Endothelial cell (in vitro differentiated cells): ENCODE measurements at places on chromosomes 11 and 22. TPM values are rescaled to one million over a fixed set of nuclear protein-coding genes. Genes with fewer than 3 reads are reported as not detected.
A peak's percentile ranks its signal among the peaks of the same experiment; 100 is the strongest.

IFITM10 gene
- 0.64 TPM for total RNA-seq

NXPE1 gene
- not detected for total RNA-seq

- peaks cover 4% of the 10 kb centered on the region for H3K36me3 ChIP-seq
- H3K27me3 ChIP-seq: peaks cover 14% of the 10 kb centered on the region
- peaks cover 22% of the 10 kb centered on the region for H3K4me1 ChIP-seq
- no peak overlapping the region for H3K27ac ChIP-seq
Measured at GRCh38 chr11:66728038-66728692, 851 bp downstream of the SPTBN2 start.

DNA sequence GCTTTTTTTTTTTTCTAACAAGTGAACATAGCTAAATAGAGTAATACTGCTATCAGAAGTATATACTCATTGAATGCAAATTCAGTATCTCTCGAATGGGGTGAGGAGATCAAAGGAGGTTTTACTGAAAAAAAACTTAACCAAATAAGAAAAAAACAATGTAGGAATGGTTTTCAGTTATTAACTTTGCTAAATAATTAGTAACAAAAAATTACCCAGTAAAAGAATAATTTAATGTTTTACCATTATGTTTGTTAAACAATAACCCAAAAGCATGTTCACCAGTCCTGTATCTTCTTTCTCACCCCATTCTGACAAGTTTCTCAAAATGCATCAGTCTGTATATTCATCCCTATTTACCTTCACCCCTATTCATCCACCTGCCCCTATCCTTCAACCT is 22.6 kb upstream of the CTSC start:
- peaks cover 3% of the 10 kb centered on the region for H3K4me1 ChIP-seq
- DNase-seq: no peak
- H3K36me3 ChIP-seq: no peaks in the 10 kb centered on the region
- no peak overlapping the region for H3K4me3 ChIP-seq
- H3K27me3 ChIP-seq: no peaks in the 10 kb centered on the region

DNA sequence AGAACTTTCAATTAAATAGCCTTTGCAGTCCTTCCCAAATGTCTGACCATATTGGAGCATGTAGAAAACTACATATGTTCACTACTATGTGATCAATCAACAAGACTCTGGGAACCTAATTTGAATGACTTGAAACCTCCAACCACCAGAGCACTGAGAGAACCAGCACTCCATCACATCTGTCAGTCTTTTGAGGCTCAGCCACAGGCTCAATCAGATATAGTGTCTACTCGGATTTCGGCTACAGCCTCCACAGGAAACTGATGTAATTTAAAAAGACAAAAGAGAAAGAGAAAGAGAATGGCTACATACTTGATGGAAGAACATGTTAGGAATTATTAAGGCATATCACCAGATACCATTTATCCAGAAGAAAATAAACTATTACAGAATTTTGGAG is 859.0 kb downstream of the FAM181B start:
- H3K36me3 ChIP-seq: no peaks in the 10 kb centered on the region
- no peak overlapping the region for H3K27ac ChIP-seq
- no peak overlapping the region for H3K4me3 ChIP-seq
- no peak for DNase-seq

DNA sequence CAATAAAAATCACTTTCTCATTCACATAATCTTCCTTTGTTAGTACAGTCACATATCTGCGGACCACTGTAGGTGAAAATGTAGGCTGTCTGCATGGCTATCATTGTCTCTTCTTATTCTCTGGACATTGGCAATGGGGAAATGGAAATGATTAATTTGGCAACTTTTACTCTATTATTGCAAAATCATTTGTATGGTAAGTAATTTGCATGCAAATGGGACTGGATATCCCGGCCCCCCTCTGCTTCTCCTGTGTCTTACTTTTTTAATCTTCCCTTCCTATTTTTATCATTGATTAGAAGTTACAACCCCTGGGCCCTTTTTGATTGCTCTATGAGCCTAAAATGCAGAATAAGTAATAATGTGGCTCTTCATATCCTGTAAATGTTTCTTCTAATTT is 6.0 kb downstream of the GRK3 start:
- H3K27me3 ChIP-seq: peaks cover 2% of the 10 kb centered on the region
- no peak overlapping the region for H3K27ac ChIP-seq
- no peak for DNase-seq

- H3K36me3 ChIP-seq: no peaks in the 10 kb centered on the region
- no peak for DNase-seq
- peaks cover 15% of the 10 kb centered on the region for H3K4me1 ChIP-seq
- H3K4me3 ChIP-seq: no peak overlapping the region
- H3K27ac ChIP-seq: no peak overlapping the region
Measured at GRCh38 chr22:26561756-26562417, 28.0 kb downstream of the TPST2 start.

DNA sequence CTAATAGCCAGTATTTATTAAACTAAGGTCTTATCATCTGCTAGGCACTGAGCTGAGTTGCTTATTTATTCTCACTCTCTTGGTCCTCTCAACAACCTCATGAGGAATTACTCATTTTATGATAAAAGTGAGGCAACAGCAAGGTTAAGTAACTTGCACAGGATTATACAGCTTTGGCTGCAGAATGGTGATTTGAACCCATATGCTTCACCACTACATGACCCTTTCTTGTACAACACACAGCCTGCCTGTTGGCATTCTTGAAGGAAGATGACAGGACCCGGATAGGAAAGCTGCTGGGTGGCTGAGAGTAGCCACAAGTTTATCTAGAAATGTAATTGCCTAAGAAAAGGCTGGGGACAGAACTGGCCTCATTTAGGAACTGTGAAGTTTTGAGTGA is 5.3 kb upstream of the PARVA start:
- DNase-seq: no peak
- no peaks in the 10 kb centered on the region for H3K36me3 ChIP-seq
- no peak overlapping the region for H3K27ac ChIP-seq
- H3K4me1 ChIP-seq: peaks cover 8% of the 10 kb centered on the region
- H3K27me3 ChIP-seq: peaks cover 5% of the 10 kb centered on the region

GRCh38 chr11:14907411-14908213 is 15.6 kb upstream of the CYP2R1 start:
- H3K4me3 ChIP-seq: no peak overlapping the region
- peak; percentile 85 for DNase-seq

DNA sequence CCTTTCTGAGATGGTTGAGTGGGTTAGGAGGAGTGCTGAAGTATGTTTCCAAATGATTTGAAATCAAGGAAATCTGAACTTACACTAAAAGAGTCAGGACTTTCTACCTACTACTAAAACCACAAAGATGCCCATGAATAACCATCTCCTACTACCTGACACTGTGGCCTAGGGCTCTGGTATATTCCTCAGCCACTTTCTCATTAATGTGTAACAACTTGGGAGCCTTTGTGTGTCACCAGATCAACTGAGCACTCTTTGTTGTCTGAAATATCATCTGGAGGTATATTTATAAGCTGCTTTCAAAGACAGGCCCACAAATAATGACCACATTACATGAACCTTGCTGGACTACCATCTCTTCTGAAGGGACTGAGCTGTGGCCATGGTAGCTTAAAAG is 43.9 kb downstream of the RELT start:
- H3K4me3 ChIP-seq: no peak overlapping the region
- no peak overlapping the region for H3K27ac ChIP-seq
- peaks cover 12% of the 10 kb centered on the region for H3K36me3 ChIP-seq
- H3K4me1 ChIP-seq: peaks cover 13% of the 10 kb centered on the region
- DNase-seq: no peak

DNA sequence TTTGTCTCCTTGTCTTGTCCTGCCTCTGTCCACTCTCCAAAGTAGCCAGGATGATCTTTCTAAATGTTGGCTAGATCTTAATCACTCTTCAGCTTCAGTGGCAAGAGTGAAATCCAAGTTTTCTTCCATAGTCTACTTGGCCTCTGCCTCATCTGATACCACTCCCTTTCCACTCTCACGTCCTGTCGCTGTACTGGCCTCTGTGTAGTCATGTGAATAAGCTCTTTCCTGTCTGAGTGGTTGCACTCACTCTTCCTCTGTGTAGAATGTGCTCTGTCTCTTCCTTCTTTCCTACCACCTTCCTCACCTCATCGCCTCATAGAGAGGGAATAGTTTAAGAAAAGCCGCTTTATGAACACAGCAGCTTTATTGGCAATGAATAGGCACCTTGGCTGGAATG is 86.5 kb downstream of the WNT11 start:
- no peak overlapping the region for H3K4me3 ChIP-seq
- no peak overlapping the region for H3K27ac ChIP-seq
- peaks cover 13% of the 10 kb centered on the region for H3K36me3 ChIP-seq
- H3K27me3 ChIP-seq: peaks cover 2% of the 10 kb centered on the region

EHF gene
- total RNA-seq: not detected
